ENCODE measurements at places on chromosomes 13 and 19.

DNA sequence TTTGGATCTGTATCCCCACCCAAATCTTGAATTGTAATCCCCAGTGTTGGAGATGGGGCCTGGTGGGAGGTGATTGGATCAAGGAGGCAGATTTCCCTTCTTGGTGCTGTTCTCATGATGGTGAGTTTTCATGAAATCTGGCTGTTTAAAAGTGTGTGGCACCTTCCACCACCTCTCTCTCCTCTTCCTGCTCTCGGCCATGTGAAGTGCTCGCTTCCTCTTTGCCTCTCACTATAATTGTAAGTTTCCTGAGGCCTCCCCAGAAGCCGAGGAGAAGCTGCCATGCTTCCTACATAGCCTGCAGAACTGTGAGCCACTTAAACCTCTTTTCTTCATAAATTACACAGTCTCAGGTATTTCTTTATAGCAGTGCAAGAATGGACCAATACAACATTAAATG, 15.7 kb downstream of the COMMD6 start:
- no peak for DNase-seq

DNA sequence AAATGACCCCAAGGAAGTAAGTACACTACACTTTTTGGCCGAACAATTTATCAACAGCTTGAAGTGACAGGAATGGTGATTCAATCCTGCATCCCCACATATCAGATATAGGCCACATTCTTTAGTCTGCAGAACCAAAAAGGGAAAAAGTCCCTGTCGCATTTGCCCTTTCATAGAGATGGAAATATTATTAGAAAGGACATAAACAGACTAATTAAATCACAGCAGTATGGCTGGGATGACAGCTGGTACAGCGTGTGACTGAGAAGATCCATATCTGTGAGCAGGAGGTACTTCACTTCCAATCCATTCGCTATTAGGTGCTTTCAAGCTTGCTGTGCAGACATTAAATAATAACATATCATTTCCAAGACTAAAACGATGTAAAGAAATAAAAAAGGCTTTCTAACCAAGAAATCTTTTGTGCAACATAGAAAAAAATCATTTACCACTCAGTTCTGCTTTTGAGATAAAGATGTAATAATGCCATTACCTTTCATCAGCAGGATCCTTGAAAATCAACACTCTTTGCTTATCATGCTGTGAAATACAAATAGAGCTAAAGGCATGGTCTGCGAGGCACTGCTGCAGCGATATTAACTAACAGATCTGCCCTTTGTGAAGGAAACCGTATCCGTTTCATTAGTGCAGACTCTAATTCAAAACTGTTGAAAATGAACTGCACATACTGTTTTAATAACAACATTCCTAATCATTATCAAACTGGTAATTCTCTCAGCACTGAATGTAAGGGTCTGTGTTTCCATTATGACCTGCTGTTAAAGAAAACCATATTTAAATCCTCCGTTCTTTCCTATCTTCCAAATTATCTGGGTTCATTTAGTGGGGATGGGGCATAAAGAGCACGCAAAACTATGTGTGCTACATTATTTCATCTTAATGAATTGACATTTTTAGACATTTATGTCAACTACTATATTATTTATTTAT, 245.6 kb downstream of the DACH1 start:
- DNase-seq, result no peak

GRCh38 chr13:97892717-97893116, 60.8 kb upstream of the IPO5 start:
- no peak for DNase-seq

GRCh38 chr13:96793404-96793755, 200.9 kb downstream of the OXGR1 start:
- no peak for DNase-seq

DNA sequence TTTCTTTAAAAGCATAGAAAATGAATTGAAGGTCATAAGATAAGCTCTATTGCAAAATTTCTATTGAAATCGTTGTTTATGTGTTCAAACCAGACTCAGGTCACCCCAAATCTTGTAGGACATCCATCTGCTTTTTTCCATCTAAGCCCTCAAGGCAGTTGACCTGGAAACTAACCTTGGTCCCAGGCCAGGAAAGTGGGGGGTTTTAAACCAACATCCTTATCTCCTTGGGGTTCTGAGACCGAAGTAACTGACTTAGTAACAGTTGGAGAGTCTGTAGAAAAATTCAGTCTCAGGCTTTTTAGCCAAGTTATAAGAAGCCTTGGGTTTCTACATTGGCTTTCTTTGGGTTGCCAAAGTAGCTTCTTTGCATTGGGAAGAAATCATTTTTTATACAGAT, 23.4 kb downstream of the ZNF507 start:
- DNase-seq, result no peak

GRCh38 chr13:67341406-67341805, 111.3 kb upstream of the PCDH9 start:
- DNase-seq, result no peak

DNA sequence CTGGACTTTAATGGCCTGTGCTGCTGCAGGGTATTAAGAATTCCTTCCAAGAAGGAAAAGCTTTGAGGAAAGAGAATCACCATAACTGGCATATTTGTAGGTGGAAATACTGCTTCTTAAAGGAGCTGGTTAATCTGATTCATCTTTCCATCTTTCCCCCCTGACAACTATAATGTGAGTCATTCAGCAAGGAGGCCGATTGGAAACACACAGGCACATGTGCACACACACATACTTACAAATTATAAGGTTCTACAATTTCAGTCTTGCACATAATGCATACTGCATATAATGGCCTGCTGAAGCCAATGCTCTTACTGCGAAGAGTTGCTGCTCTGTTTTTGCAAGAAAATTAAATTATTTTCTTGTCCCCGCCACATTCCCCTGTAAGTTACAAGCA, 78.8 kb upstream of the TPP2 start:
- no peak for DNase-seq

- no peak for DNase-seq
These were observed 372 bp downstream of the DNAAF3 start for GRCh38 chr19:55165952-55166529.

- DNase-seq, result no peak
These were observed 62.8 kb upstream of the EDNRB start for GRCh38 chr13:77981281-77981881.

DNA sequence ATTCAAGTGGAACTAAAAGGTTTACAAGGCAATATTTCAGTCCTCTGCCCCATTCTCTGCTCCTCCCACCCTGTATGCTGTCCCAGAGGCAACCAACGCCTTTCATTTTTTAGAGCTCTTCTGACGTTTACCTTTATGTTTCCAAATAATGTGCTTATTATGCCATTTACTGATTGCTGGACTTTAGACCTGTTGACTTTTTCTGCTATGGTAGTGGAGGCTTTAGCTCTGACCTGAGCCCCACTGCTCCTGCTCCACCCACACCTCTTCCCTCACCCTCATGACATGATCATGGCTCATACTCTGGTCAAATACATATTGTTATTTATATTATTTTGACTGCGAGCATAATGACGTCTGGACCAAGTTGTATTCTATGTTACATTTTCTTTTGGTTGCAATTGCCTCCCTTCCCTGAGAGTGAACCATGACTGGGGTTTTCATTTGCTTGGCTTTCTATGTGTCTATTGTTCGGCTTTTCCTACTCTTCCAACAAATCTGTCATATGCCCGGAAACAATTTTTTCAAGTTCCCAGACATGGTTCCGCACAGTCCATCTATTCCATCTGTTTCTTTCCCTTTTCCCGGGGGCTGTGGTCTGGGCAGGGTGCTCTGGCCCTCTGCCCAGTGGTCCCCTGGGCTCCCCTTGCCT, 31.4 kb upstream of the GJB6 start:
- DNase-seq, result no peak

DNA sequence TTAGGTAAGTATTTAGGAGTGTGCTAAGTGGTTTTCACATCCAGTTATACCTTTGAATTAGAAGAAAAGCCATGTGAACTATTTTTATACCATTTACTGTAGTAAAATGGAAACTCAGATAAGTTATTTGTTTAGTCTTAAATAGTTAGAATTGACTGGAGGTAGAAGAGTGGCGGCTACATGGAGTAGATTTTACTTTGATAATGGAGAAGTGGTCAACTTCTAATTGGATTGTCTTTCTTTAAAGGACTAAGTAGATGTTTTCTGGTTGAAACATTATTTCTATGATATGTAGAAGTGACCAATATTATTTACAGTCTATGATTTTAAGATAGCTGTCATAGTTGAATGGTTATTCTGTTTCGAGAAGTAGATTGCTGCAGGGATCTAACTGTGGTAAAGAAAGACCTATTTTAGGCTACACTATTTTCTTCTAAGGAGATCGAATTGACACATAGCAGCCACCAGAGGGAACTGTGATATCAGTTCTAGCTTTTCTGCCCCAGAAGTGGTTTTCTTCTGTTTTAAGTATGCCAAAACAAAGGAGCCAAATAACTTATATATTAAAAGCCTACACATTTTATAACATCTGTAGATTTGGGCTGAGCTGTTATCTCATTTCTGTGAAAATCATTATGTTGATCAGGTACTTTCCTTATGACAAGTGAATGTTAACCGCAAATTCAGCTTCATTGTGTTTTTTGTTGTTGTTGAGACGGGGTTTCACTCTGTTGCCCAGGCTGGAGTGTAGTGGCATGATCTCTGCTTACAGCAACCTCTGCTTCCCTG, 26.1 kb downstream of the ZMYM2 start:
- DNase-seq, result no peak

- DNase-seq, result no peak
These were observed 216.4 kb downstream of the KLF5 start for GRCh38 chr13:73275163-73275562.

DNA sequence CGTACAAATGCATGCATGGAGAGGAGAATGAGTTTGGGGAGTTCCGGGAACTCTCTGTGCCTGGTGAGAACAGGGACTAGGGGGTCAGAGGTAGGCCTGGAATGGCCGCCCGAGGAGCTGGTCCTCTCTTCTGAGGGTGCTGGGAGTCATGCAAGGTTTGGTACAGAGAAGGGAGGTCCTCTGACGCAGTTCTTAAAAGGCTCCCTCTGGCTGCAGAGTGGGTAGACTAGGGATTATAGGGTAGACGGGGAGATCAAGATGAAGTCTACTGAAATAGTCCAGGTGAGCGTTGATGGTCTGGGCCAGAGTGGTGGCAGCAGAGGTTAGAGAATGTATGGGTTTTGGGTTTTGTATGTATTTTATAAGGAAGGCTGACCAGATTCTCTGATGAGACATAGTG, 796 bp downstream of the ZNF304 start:
- DNase-seq, result no peak

DNA sequence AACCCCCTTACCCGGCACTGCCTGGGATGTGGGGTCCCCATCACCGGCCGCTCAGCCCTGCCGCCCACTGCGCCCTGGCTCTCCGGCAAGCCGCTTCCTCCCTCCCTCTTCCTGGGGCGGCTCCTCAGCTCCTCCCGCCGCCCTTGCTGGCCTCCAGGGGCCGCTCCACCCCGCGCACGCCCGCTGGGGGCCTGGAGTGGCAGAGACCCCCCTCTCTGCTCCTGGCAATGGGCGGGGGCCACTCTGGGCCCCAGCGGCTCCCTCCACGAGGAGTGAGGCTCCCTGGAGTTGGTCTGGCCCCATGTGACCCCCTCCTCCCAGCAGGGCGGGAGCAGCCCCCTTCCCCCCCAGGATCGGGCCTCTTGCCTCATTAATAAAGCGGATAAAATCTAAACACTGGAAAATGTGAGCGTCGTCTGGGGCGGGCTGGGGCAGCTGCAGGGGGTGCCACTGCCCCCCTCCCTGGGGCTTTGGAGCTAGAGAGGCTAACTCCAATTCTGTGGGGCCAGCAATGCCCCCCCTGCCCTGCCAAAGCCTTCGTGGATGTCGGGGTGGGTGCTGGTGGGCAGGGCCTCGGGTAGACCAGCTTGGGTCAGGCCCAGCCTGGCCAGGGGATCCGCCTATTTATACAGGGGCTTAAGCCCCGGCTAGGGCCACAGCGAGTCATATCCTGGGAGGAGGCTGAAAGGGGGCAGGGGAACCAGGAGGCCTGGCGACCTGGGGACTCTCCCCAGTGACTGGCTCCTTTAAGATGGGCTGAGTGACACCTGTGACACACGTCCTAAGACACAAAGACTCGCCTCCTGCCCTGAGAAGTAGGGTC, at the start of gene PTGER1:
Gene PTGER1 (minus strand): TSS at position 104 of the 823 bp plus-strand sequence. CDS start 1,034 bp downstream, outside the sequence.
- DNase-seq, result no peak

GRCh38 chr19:45798995-45799517, 6.4 kb upstream of the DMWD start:
- no peak for DNase-seq

- no peak for DNase-seq
These were observed 2.6 kb downstream of the P2RY11 start for GRCh38 chr19:10113964-10114650.

DNA sequence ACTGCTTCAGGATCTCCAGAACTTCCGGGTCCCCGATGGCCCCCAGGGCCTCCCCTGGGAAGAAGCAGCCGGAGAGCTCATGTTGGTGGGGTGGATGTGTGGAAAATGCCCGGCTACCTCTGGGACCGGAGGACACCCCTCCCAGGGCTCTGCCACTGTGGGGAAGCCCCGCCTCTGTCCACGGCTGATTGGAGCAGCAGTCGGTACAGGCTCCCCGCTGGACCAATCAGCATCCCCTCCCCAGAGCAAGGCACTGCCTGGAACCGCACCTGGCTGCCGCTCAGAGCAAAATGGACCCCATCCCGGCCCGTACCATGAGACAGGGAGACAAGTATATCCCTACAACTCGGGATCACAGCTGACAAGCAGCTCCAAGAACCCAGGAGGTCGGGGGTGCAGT, 6.4 kb downstream of the DOHH start:
- DNase-seq, result no peak

DNA sequence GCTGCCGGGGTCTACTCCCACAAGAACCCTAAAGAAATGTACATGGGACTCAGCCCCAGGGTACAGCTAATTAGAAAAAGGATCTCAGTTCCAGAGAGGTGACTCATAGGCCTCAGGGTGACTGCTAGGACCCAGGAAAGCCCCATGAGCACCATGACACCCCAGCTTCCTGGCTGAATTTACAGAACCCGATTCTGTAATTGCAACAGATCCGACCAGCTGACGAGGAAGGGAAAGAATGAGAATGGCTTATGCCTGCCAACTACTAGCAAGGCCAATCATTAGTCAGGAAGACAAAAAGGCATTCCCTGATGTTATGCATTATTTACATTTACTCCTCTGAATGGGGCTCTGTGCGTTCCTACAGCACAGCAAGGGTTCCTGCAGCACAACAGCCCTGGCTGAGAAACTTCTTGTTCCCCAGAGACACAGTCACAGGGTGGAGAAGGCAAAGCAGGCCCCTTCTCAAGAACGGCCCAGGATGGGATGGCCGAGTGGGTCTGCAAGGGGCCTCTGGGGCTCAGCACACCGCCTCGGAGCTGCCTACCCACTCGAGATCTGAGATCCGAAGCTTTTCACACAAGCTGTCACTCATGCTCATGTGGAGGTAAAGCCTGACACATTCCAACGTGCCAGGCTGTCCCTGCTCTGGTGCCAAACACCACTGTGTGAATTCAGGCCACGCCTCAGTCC, 27.2 kb downstream of the PBX4 start:
- DNase-seq, result no peak

GRCh38 chr13:68745502-68745901, 1362.1 kb upstream of the ATXN8OS start:
- DNase-seq, result no peak

- no peak for DNase-seq
These were observed 202.9 kb upstream of the SERP2 start for GRCh38 chr13:44170731-44171130.

- DNase-seq, result no peak
These were observed 1.4 kb downstream of the GGN start for GRCh38 chr19:38386300-38386970.

All from cardiac septum (tissue), 1 donor.